Mammary epithelial cell (primary cell): ENCODE measurements at places on chromosomes 6 and 20.

DNA sequence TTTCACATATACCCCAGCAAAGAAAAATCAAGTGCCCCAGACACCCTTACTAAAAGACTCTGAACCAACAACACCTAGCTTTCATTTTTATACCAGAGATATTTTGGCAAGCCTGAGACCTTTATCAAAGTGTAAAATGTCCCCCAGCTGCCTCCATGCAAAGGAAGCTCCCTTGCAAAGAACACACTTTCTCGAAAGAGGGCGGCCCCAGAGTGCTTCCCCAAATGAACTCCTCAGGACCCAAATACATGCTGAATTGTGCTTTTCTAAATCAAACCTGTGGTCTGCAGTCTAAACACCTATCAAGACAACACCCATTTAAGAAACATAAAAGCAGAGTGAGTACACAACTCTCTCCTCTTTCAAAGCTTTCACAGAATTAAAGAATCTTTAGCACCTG, 490 bp downstream of the IPCEF1 start:
- DNase-seq = no peak

DNA sequence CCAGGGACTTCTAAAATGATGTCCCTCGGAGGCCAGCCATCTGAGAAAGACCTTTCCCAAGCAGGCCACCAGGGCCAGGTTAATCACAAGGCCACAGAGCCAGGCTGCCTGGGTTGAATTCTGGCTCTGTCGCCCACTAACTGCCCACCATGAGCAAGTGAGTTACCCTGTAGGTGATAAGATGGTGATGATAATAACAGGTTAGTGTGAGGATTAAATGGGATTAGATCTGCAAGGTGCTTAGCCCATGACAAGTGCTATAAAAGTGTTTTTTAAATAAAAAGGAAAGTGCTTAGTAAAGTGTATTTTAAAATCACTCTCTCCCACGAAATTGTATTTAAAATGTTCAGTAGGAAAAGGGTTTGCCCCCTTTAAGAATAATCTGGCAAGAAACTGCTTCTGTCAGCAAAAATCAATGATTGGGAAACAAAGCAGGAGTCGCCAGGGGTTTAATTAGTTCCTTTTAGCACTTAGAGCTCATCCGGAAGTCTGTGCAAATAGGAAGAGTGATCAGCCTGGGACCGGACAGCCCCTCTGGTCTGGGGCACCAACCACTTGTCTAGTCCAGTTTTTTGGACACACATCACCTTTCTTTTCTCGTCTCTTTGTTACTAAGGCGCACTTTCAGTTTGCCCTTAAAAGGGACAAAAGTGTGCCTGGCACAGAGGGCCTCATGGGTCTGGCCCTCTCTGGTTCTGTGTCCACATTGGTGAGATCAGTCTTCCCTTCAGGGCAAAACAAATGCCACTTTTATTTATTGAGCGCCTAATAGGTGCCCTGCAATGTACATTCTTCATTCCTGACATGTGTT, 150.4 kb downstream of the GRM4 start:
- DNase-seq = no peak

- peak; percentile 68 for DNase-seq
Measured at GRCh38 chr6:153312634-153313033, 181.6 kb upstream of the RGS17 start.

DNA sequence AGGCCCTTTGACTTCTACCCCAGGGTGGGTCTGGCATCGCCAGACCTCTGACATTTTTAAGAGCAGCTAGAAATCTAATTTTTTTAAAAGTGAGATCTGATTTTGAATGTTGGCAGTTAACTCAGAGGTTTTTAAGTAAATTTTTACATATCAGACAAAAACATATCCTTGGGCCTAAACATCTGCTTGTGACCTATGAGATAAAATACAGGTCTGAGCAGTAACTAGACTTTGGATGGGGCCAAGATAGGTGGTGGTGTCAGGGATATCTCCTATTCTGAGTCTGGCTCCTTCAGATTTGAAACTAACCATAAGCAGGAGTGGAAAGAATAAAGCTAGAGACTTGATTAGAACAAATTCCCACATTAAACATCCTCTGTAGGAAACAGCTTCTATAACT, 17.6 kb downstream of the RALY start:
- DNase-seq = no peak

GRCh38 chr6:7196019-7196402, 88.2 kb downstream of the RREB1 start:
- no peak for DNase-seq

GRCh38 chr6:52162940-52163908, 23.0 kb upstream of the IL17A start:
- DNase-seq = peak; percentile 34

DNA sequence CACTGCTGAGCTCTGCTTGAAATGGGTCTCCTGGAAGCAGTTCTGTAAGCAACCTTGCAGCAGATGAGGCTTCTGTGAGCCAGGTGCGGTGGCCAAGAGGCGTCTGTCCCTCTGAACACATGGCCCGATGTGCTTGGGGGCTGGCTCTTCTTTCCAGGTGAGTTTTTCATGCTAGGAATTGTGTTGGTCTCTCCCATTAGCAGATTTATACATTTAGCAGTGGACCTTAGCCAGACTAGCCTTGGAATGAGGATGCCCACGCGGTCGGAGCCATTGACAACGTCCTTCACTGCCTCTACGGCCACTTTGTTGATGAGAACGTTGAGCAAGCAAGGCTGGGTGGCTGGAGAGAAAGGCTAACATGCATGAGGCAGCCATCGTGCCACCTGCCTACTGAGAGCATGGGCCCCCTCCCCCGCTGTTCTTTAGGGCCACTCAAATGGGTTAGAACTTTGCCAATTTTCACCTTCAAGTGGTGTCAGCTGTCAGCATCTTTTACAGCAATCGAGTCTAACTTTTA, 33.5 kb downstream of the ERMARD start:
- DNase-seq = no peak

- peak; percentile 47 for DNase-seq
Measured at GRCh38 chr20:59515013-59515905, 89.1 kb upstream of the PHACTR3 start.

- DNase-seq = no peak
Measured at GRCh38 chr6:13338038-13338437, 9.7 kb upstream of the TBC1D7 start.

DNA sequence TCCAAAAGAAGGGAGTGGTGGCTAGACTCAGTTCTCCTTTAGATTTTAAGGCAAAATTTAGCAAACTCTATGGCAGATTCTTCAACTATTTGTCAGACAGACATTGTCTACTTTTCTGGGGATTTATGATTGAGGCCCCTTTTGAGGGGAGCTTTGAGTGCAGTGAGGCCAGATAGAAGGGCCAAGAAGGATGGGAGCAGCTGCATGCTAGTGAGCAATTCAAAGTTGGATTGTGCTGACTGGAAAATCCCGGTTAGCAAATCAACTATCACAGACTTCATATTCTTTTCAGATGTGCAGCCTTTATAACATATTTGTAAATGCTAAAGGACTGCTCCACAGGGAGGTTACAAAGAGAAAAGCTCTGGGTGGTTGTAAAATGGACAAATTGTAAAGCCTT, 35.0 kb upstream of the ESR1 start:
- no peak for DNase-seq

GRCh38 chr6:31227143-31227542, 44.7 kb downstream of the HLA-C start:
- no peak for DNase-seq

DNA sequence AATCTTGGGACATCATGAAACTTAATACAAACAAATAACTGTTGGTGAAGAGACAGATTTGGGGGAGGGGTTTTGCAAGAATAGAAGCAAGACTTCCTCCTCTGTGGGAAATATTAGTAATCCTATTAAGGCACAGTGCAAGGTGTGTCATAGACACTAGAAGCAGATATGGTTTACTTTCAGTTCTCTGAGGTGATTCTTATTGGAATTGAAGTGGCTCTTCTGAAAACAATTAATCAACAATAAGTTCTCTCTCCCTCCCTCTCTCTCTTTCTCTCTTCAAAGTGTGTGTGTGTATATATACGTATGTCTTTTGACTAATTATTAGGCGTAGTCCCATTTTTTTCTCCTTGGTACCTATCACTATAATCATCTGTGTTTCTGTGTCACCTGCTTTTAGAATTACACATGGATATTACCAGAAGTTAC, 99.8 kb downstream of the HIVEP2 start:
- DNase-seq = peak; percentile 42

DNA sequence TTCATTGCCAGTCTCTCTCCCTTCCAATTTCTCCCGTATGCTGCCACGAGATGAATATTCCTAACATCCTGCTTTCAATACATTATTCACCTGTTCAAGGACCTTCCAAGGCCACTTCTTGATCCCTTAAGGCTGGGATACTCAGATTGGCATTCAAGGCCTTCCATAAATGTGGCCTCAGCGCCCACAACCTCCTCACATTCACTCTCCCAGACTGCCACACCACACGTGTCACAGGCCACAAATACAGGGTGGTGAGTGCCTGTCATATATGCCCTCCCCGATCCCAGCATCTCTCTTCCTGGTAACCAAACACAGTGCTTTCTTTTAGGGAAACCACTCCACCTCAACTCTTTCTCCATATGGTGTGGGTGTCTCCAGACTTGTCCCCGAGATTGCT, 55.5 kb downstream of the TTI1 start:
- DNase-seq = no peak

DNA sequence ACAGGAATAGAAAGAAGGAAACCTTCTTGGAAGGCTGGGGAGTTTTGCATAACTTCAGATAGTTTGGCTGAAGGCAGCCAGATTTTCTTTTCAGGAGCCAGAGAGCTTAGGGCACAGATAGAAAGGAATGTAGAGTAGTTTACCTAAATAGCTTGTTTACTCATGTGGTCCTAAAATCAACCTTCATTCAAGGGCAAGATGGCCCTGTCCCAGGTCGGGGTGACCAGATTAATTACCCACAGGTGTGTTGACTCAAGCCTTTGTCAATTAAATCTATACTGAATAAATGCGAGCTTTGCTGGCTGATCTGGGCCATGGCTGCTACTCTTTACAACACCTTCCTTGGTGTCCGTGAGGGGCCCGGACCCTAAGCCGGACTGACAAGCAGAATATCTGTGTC, 792.0 kb upstream of the MAN1A1 start:
- DNase-seq = no peak

- no peak for DNase-seq
Measured at GRCh38 chr6:168533414-168533813, 92.4 kb downstream of the SMOC2 start.

- no peak for DNase-seq
Measured at GRCh38 chr6:6251555-6252280, 68.7 kb downstream of the F13A1 start.

GRCh38 chr6:128950864-128951263, 67.9 kb downstream of the LAMA2 start:
- DNase-seq = no peak

GRCh38 chr6:129419324-129419723, 290.7 kb downstream of the ARHGAP18 start:
- no peak for DNase-seq

- no peak for DNase-seq
Measured at GRCh38 chr6:45699663-45700062, 316.0 kb downstream of the CLIC5 start.

DNA sequence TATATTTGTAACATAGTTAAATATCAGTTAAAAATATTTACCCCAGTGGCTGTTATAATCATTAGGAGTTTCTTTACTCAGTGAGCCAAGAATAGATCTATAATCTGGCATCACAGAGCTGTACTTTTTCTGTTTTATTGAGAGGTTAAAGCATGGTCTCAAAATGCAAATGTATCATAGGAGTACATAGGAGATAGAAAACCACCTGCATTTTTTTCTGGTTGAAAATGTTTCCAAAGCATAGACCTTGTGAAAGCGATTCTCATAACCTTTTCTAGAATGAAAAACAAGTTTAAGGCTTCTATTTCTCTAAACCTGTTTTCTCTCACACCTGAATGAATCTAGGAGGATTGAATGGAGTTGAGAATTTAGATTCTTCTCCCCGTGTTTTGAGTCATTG, 14.4 kb downstream of the KCNQ5 start:
- DNase-seq = no peak

DNA sequence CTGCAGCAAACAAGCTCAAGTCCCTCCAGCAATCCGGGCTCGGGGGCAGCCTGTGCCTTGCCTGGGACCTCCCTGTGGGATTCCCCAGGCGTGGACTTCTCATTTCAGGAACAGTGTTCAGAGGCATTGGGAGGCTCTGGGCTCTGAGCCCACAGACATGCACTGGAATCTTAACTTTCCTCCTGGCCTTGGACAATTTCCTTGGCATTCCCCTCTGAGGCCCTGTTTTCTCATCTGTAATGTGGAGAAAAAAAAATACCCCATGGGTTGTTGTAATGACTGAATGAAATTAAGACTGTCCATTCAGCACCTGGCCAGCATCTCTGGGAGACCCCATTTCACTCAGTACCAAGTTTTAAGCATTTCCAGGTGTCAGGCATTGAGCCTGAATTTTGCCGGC, 17.6 kb downstream of the BPIFB4 start:
- DNase-seq = no peak

- DNase-seq = peak; percentile 48
Measured at GRCh38 chr6:84801250-84801649, 36.9 kb upstream of the TBX18 start.

- DNase-seq = no peak
Measured at GRCh38 chr20:2816583-2817340, 598 bp downstream of the TMEM239 start.

DNA sequence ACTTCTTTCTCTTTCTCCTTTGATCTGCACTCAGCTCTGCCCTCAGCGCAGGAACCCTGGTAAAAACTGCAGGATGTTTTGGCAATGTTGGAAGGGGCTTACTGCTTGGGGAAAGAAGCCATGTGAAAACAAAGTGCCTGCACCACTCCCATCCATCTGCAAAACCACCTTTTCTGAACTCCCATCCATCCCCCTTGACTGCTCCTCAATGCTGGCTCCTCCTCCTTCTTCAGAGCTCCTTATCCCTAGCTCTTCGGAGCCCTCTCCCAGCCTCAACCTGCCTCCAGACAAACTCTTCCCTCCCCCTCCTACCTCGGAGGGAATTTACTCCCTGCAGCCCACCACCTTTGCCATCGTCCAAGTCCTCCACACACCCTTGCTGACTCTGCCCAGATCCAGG, 4.2 kb upstream of the ZBTB12 start:
- DNase-seq = no peak

DNA sequence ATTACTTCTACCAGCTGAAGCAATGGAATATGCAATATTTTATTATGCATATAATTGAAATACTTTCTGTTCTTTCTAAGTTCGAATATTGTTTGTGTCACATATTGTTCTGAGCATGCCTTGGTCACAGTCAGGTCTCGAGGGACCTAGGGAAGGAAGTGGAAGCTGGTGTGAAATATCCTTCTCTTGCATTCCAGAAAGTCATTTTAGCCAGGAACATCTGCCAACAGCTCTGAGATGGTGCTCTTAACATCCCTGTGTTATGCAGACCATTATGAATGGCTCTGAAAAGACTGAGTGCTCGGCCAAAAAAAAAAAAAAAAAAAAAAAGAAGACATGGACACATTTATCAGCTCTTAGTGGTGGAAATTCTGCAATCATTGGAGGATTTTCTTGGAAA, 132.7 kb upstream of the JAG1 start:
- no peak for DNase-seq
